Activated effector memory CD4-positive, alpha-beta T cell treated with anti-CD3 and anti-CD28 coated beads, Interleukin-2, amount 50 U/mL, for 16 hours (primary cell): ENCODE measurements at places on chromosomes 16 and 17.

GRCh38 chr17:50097455-50097854, 2.3 kb downstream of the PDK2 start:
- no peak for DNase-seq

GRCh38 chr17:32486111-32486700, 587 bp upstream of the CDK5R1 start:
- peak; percentile 90 for DNase-seq

DNA sequence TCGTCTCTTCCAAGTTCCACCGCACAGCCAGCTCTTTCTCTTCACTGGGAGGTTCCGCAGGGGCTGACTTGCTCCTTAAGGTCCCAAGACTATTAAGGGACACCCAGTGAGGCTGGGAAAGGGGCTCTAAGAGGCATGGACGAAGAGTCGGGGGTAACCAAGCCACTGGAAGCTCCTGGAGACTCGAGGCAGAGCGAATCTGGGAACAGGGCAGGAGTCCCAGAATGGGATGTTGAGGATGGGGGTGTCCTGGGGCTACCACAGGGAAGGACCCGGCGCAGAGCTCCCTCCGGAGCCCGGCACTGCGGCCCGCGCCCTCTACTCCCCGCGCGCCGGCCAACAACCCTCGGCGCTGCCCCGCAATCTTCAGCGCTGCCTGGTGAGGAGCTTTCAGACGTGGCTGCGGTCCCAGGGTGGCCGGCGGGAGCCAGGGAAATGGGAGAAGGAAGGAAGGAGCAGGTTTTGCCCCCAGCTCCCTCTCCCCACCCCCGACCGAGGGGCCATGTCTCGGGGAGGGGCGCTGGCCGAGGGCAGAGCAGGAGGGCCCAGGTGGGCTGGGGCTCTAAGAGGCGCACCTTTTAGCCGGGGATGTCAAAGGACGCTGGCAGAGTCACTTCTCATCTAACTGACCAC, 581 bp downstream of the CHST5 start:
- DNase-seq, result peak; percentile 13

DNA sequence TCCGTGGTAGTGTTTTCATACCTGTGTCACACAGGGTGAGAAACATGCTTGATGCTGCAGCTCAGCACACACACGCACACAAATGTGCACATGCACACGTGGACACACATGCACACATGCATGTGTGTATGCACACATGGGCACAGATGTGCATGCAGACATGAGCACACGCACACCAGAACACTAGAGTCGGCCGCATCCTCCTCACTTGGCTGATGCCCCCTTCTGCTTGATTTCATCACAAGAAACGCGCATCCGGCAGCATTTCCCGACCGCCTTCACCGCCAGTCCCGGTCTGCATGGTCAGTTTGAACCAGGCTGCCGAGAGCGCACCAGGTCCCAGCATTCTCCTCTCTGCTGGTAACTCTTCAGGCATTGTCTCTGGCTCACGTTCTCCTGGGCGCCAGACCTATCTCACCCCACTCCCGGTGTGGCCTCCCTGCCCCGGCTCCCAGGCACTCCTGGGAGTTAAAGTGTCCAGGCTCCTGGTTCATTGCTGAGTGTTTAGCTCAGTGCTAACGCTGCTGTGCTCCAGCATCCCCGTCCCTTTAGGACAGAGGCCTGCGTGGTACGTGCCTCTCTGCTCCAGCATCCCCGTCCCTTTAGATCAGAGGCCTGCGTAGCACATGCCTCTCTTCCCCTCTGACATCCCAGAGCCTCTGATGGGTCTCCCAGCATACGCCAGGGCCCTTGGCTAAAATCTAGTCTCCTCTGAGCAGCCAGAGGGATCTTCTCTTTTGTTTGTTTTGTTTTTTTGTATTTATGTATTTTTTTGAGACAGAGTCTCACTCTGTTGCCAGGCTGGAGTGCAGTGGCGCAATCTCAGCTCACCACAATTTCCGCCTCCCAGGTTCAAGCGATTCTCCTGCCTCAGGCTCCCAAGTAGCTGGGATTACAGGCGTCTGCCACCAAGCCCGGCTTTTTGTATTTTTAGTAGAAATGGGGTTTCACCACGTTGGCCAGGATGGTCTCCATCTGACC, 16.0 kb downstream of the BAIAP2 start:
- no peak for DNase-seq

DNA sequence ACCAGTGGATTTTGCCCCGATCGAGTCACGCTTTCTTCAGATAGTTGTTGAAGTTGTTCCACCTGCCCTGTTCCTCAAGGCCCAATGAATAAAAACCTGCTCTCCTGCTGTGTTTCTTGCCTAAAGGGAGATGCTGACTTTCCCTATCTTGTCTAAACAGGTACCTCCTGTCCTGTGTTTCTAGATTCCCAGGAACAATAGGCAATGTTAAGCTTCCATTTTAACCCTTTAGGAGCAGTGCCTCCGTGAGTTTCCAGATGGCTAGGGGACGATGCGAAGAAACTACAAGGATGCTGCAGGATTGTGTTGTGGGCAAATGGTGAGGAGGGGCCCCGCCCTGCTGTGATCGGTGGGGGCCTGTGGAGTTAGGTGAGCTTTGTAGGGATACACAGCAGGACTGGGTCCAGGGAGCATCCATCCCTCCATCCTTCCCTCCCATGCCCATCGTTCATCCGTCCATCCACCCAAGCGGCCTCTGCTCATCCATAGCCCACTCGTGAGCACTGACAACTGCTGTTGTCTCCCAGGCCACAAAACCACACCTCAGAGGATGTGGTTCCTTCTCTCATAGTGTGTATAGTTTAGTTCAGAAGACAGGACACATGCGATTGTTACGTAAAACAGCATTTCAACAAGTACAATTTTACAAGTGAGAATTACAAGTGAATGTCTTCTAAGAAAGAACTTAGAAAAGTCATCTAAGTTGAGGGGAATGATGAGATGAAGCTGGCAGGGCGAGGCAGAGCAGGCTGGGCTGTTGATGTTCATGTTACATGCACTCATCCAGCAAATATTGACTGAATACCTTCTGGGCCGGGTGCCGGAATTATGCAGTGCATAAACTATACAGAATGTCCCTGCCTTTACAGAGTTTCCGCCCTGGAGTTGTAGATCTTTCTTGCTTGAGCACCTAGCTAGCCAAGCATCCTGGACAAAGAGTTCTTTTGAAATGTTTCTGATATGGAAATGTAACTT, 5.2 kb downstream of the ARSG start:
- DNase-seq, result peak; percentile 78

DNA sequence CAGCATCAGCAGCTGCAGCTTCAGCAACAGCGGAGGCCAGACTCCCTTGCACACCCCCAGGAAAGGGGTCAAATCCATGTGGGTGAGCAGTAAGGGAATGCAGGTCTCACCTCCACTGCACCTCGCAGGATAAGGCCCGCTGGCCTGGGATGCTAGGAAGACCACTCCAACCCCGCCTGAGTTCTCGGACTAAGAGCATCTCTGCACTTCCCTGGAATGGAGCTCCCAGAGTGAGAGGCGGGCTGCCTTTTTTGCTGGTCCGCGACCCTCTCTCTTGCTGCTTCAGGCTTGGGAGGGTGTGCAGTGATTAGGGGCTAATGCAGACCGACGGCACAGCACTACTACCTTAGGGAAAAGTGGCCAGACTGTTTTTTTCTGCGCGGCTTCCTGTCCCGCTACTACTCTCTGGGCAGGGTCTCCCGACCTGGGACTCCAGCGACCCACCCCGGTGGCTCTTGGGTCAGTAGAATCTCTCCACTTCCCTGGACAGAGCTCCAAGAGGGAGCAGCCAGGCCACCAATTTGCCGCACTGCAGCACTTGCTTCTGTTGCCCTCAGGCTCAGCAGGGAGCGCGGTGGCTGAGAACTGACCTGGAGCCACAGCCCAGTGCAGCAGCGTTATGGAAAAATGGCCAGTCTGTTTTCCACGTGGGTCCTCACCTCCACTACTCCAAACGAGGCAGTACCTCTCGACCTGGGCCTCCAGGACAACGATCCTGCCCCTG, 480.4 kb downstream of the CDH8 start:
- no peak for DNase-seq

- no peak for DNase-seq
Observed at GRCh38 chr16:12703935-12704334, 99.8 kb downstream of the CPPED1 start.

DNA sequence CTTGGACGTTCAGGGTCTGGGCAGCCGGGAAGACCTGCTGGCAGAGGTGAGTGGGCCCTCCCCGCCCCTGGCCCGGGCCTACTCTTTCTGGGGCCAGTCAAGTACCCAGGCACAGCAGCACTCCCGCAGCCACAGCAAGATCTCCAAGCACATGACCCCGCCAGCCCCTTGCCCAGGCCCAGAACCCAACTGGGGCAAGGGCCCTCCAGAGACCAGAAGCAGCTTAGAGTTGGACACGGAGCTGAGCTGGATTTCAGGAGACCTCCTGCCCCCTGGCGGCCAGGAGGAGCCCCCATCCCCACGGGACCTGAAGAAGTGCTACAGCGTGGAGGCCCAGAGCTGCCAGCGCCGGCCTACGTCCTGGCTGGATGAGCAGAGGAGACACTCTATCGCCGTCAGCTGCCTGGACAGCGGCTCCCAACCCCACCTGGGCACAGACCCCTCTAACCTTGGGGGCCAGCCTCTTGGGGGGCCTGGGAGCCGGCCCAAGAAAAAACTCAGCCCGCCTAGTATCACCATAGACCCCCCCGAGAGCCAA, 8.6 kb upstream of the ABCC3 start:
- peak; percentile 85 for DNase-seq

GRCh38 chr16:20760346-20760745, 3.5 kb upstream of the ACSM3 start:
- DNase-seq, result no peak

DNA sequence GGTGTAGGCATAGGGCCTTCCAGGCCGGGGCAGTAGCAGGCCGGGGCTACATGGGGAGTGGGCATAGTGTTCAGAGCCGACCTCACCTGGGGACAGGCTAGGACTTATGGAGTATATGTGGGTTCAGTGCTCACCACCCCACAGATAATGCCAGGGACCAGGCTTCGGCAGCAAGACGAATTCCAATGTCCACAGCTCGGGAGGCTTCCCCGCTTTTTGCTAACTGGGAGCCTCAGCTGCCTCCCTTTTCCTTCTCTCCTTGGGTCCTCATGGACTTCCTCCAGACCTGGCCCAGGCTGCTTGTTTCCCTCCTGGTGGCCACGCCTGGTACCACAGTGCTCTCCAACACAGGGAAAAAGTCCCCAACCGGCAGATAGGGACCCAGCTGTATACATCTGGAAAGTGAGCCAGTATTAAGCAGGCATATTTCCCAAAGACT, 20.1 kb upstream of the SLC46A1 start:
- no peak for DNase-seq
